ENCODE measurements at places on chromosomes 16 and 17.

DNA sequence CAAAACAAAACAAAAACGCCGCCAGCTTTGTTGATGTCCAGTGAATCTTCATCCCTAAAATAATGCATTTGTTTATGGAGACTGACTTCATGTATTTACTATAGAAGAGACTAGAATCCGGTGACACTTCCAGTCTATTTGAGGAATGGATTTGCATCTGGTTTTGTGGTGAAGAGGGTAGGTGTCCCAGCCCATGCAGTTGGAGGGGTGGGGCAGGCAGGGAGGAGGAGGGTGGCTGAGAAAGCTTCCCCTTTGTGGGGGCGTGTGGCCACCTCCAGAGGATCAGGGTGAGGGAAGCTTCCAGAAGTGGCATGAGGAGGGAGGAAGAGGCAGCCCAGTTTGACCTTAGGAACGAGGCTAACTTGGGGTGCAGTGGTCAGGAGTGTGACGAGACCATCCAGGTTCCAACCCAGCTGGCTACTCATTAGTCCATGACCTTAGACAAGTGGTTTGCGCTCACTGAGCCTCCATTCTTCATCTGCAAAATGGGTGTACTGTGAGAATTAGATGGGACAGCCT is 69.5 kb downstream of the CMIP start:
- no peak for DNase-seq

DNA sequence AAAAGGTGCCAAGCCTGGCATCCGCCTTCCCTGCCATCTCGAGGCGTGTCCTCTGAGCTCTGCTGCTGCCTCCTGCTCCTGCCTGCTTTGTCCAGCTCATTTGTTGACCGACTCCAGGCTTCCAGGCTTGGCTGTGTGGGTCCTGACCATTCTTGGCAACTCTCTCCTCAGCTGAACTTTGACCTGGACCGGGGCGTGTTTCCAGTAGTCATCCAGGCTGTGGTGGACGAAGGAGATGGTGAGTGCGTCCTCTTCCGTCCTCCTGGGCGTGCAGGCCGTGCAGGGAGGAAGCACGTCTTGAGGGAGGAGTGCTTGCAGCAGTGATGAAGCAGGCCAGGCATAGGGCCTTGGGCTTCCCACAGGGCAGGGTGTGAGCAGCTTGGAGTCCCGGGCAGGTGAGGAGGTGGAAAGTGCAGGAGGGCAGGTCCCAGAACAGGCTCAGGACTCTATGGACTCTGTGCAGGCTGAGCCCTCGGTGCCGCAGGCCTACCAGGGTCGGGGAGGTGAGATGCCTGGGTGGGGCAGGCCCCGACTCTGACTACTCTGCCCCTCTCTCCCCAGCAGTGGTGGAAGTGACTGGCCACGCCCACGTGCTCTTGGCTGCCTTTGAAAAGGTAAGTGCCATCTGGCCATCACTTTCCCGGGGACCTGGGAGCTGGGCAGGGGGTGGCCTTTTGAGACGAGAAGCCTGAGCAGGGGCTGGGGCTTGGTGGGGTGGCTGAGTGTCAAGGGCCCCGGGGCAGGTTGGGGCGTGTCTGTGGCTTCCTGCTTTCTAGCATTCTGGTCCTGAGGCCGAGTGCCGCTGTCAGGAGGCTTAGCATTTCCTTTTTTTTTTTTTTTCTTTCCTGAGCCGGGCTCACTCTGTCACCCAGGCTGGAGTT is 28.6 kb upstream of the NUDT16L1 start:
- DNase-seq = peak; percentile 86

DNA sequence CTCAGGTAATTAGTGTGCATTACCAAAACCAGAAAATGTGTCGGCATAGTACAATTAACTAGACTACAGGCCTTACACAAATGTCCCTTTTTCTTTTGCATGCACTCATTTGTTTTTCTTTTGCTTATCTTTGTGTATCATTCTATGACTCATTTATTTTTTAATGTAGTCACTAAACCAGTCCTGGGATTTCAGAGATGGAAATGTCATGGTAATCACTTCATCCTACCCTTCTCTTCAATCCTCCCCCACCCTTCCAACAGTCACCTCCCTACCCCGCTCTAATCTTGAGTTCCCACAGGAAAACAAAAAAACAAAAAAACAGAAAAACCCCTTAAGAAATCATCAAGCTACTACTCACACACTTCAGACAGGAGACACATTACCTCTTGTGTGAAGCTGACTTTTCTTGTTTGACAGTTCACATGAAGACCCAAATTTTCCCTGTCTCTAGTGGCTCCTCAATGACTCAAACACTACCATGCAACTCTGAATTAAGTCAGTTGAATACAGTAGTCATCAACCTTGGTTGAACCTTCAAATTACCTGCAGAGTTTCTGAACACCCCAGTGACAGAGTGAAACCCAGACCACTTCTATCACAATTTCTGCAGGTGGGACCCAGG is 242.4 kb upstream of the SALL1 start:
- DNase-seq = no peak

GRCh38 chr16:49623501-49624266 is 232.2 kb downstream of the ZNF423 start:
- no peak for DNase-seq

Measured in activated CD8-positive, alpha-beta T cell treated with anti-CD3 and anti-CD28 coated beads, Interleukin-2, amount 10 ng/mL, durations not matched to agents 7 days and 5 days (primary cell).